ENCODE measurements at places on chromosomes 12 and 14. TPM values are rescaled to one million over a fixed set of nuclear protein-coding genes. Genes with fewer than 3 reads are reported as not detected.

- no peak for DNase-seq
Observed at GRCh38 chr12:20314328-20314727, 54.0 kb upstream of the PDE3A start.

- DNase-seq = no peak
Observed at GRCh38 chr12:51372021-51372420, 19.2 kb downstream of the GALNT6 start.

DNA sequence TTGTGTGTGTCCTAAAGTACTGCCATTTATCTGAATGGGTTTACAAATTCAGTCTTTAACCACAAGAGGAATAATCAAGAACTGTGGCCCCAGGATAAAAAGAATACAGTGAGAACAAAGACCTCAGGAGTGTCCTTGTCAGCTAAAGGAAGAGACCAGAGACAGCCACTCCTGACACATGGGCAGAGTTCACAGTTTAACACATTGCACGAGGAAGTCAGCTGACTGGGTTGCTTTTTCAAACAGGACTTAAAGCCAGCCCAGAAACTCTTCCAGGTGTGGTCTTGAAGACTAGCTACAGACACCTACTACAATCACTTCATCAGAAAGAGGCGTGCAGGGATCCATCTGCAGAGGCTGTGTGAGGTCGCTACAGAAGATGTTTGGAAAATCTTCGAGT, 42.8 kb downstream of the GNS start:
- DNase-seq = no peak

GRCh38 chr12:102851246-102851645, 65.8 kb downstream of the PAH start:
- no peak for DNase-seq

- DNase-seq = no peak
Observed at GRCh38 chr14:65044596-65044959, 57.7 kb downstream of the MAX start.

GRCh38 chr14:99744199-99744872, 48.9 kb upstream of the EML1 start:
- DNase-seq = no peak

DNA sequence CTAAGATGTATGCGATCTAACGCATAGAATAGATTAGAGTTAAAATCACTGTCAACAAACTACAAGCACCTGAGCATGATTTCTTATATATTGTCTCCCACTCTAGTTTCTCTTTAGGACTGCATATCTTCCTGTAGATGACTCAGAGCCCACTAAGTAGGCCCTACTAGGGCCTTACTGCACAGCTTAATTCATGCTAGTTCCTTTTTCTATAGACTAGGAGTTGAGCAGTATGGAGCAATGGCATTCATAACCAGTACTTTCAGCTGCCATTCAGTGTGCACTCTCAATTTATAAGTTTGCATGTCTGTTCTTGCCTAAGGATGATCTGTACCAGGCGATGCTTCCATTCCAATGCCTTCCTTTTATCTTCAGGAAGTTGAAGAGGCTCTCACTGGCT, 103.5 kb downstream of the METTL25 start:
- no peak for DNase-seq

GRCh38 chr12:52630599-52631200, 12.3 kb upstream of the KRT73 start:
- DNase-seq = no peak

DNA sequence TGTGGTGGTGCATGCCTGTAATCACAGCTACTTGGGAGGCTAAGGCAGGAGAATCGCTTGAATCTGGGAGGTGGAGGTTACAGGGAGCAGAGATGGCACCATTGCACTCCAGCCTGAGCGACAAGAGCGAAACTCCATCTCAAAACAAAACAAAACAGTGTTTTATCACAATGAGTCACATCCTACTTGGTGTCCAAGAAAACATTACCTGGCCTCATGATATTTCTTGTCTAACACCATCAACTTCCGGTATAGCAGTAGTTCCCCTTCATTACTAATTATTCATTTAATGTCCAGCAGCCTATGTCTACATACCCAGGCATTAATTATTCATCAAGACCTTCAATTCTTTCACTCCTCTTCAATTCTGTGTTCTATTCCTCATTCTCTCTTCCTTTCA, 115.5 kb downstream of the CCDC59 start:
- DNase-seq = no peak

DNA sequence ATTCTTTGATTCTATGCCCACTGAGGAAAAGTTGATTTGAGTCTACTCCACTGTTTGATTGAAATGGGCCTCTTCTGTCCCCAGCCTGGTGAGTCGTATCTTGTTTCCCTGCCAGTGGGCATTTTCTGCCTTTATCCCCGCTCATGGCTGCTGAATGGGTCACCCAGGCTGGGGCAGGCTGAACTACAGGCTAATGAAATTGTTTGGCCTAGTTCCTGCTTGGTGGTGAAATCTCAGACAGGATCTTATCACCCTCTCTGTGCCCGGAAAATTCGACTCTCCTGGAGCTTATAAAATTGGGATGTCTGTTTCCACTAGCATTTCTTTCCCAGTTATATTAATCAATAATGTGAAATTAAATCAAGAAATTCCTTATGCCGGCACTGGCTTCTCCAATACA, 65.0 kb downstream of the CHST11 start:
- no peak for DNase-seq

- no peak for DNase-seq
Observed at GRCh38 chr12:102026728-102027127, 35.1 kb downstream of the WASHC3 start.

The LRP6 gene
- polyA plus RNA-seq = 66.9 TPM

The STK38L gene
- polyA plus RNA-seq = 50.4 TPM

The IQSEC3 gene
- 6.7 TPM for polyA plus RNA-seq

All from right renal cortex interstitium (tissue), 3 donors.